ENCODE measurements at places on chromosomes 6 and 20. TPM values are rescaled to one million over a fixed set of nuclear protein-coding genes. Genes with fewer than 3 reads are reported as not detected.

The SIRPB2 gene
- total RNA-seq, result under 0.01 TPM

The CFAP61 gene
- not detected for total RNA-seq

GRCh38 chr20:19835533-19836222 lies 77.6 kb downstream of the RIN2 start:
- DNase-seq, result no peak

GRCh38 chr20:47210470-47210869 lies 146.0 kb downstream of the ZMYND8 start:
- no peak for DNase-seq

DNA sequence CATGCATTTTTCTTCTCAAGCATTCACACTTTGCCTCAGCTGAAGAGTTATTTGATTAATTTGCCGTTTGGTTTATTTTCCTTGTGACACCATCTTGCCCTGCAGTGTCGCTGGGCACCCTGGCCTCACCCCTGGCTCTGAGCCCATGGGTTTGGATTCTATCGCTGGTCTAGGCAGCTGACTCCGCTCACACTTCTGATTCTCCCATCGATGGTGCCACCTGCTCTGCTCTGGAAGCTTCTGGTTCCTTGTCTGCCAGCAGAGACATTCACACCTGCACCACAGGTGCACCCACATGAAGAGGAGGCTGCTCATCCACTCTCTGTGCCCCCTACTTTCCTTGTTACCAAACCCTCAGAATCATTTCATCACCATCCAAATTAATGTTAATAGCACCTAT lies 291.6 kb upstream of the CDH4 start:
- no peak for DNase-seq

All from osteoblast (primary cell).